Activated T-cell treated with anti-CD3 and anti-CD28 coated beads for 24 hours (primary cell): ENCODE measurements at places on chromosomes 1 and 21.

DNA sequence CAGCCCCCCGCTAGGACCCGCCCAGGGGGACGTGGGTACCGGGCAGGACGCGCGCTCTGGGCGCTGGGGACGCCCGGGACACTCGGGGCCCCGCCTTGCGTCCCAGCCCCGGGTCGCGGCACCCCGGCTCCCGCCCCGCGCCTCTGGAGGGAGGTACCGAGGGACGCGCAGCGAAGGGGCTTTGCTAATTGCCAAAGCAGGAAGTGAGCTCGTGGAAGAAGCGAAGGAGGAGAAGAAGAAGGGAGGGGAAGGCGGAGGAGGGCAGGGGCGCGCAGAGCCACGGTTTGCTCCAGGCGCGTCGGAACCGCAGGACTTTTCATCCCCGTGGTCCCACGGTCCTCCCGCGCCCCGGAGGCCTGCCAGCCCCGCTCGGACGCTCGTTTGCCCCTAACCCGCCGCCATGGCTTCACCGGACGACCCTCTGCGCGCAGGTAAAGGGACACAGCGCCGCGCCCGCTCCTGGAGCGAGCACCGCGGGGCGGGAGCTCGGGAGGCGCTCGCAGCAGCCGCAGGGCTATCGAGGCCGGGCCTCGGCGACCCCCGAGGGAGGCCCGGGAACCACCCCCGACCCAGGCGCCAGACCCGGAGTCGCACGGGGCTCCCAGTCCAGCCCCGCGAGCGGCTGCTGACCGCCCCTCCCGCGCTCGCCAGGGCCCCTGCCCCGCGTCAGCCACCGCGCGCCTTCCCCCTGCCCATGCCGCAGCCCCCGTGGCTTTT lies 1.3 kb downstream of the EDARADD start:
- DNase-seq, result peak; percentile 28

DNA sequence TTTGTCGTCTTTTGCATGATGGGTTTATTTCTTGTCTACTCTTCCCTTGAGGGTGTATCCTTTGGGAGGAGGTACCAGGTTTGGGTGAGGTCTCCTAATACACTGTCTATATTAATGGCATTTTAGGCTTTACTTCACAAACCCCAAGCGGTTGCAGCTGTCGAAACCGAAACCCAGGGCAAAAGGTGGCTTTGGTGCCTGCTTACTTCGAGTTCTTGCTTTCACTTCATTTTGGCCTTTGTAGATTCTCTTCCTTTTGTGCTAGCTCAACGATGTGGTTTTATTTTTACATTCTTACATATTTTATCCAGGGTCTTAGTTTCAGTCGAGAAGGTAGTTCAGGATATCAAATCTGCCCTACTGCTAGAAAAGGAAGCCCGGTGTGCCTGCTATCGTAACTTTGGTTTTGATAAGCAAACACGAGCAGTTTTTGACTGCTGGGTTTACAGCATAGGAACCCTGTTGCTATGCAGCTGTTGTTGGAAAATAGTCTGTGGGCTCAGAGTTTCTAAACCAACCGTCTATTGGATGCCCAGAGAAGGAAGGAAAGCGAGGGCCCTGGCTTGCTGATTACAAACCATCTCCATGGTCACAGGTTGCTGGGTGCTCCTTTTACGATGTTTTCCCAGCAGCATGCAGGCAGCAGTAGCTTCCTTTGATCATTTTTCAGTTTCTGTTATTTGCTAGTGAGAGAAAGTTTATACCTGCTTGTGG lies 9.8 kb upstream of the TSPAN2 start:
- DNase-seq, result peak; percentile 37

DNA sequence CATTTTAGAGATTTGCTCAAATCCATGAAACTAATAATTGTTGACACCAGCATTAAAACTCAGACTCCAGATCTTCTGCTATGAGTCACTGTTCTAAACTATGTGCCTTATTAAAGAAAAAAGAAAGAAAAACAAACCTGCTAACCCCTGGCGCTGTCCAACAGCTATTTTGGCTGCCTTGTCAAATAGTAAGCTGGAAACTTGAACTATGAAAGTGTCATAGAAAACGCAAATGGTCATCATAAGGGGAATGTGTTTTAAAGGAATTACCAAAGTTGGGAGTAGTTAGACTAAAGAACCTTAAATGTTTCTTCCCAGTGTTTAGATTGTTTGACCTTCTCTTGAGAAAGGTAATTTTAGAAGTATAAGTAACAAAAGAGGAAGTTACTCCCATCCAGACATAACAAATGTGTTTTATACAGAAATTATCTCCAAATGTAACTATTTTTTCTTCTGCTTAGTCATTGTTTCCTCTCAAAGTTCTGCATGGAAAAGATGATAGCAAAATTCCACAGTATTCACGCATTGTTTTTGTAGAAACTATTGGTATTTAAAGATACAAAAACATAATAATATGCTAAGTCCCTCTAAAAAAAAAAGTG lies 272.4 kb downstream of the TPR start:
- DNase-seq, result no peak

DNA sequence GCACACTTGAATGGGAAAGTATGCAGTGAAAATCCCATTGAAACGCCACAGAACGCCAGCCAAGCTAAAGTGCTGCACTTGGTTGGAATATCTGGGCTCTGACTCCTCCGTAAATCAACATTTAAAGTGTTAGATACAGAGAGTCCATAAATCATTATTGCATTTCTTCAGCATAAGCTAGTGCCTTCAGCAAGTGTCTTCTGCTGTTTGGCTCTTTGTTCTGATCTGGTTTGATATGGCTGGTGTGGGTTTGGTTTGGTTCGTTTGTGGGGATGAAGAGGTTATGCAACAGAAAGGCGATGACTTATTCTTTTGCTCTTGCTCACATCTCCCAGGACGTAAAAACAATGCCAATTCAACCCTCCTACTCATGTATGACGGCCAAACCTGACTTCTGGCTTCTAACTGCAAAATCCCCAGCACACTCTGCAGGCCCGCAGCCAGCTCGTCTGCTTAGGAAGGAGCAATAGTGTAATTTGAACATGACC lies 121.8 kb upstream of the ERG start:
- no peak for DNase-seq
